NCI-H1694 (cell line): ENCODE measurements at places on chromosomes 16 and 17.

DNA sequence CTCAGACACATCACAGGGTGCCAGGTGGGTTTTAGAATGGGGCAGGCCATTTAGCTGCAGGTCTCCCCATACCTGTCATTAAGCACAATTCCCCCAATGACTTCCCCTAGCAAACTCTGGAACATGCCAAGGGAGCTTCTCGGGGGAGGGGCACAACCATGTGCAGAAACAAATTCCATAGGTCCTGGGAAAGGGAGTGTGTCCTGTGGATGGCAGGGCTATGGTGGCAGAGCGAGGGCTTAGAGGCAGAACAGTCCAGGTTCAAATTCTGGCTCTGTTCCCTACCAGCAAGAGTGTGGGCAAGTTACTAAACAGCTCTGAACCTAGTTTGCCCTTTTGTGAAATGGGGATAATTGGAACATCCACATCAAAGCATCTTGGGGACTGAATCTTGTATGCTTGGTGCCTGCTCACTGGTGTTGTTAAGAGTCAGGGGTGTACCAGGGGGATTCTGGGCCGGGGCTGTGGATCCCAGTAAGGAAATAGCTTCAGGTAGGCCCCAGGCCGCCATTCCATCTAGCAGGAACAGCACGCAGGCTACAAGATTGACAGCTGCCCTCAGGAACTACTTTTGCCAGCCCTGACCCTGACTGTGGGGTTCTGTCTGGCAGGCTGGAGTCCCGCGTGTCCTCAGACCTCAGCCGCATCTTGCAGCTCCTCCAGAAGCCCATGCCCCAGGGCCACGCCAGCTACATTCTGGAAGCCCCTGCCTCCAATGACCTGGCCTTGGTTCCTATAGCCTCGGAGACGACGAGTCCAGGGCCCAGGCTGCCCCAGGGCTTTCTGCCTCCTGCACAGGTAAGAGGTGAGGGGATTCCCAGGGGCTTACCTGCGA lies 5.6 kb upstream of the DCAF7 start:
- no peak for DNase-seq

DNA sequence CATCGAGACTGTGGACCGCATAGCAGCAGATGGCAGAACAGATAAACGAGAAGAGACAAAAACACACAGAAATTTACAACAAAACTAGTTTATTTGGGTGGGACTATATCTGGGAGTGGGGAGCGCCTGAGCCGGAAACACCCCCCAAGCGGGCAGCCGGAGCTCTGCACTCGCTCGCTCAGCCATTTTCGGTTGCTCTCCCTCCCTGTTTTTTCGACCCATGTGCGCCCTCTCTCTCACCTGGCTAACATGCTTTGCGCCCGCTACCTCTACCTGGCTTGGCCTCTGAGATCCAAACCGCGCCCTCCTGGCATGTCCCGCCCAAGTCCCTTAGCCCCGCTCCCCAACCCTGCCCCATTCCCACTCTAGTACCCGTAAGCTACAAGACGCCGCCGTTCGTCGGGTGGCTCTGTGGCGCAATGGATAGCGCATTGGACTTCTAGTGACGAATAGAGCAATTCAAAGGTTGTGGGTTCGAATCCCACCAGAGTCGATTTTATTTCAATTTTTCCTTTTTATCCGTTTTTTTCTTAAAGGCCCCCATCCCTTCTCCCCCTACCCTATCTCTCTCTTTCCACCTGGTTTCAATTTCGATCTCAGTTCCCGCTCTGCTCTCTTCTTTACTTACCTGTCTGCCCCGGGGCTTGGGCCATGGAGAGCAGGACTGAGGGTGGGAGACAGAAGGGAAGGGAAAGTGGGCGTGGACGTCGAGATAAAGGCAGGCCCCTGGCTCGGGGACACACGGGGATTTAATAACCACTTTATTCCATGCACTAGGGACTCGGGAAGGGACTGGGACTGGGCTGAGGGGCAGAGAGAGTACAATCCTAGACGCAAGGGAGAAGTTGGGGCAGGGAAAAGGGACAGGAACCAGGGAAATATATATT lies 2.4 kb upstream of the ALOXE3 start:
- DNase-seq, result peak; percentile 91

DNA sequence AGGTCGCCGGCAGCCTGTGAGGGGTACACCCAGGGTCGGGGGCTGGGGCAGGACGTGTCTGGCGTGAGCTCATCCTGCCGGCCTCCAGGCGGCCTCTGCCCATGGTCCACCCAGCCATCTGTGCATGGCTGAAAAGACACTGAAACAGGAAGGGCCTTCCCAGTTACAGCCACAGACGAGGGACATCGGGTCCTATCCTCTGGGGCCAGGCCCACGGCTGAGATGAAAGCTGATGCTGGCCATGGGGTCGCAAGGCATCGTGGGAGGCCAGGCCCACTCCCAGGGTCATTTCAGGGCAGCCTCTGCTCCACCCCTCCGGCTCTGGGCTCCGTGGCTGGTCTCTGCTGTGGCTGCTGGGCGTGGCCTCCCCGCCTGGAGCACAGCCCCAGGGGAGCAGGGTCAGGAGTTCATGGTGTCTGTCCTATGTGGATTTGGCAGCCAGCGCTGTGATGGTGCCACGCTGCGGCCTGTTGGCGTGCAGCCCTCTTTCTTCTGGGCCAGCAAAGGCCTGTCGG lies 16.6 kb upstream of the ATP6V0C start:
- no peak for DNase-seq

- no peak for DNase-seq
Measured at GRCh38 chr17:60934723-60935122, 257.1 kb downstream of the BCAS3 start.

DNA sequence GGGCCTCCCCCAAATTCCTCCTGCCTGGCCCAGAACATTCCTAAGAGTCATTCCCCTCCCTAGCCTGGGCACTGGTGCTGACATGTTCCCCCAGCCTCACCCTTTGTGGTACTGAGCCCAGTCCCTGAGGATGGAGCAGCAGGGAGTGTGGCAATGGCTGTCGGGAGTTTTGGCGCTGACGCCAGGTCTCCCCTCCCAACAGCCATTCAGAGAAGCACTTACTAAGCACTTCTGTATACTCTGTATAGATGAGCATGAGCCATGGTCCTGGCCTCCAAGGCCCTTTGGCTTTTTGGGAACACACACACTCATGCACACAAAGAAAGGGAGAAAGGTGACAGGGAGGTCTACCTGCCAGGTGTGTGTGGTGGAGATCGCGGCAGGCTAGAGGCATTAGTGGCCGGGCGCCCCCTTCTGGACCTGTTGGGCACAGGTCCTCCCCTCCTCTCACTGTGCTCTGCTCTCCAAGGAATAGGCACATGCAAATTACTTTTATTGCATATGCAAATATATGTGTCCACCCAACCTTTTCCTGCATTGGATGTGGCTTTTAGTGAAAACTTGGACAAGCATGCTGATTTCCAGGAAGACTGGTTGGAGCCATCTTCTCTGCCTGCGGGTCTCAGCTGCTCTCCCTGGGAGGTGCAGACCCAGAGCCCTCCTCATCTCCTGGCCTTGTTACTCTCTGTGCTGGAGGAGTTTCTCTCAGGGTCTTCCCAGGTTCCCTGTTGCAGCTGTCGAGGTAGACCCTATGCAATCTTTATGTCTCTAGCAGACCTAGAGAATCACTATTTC lies 17.4 kb upstream of the C17orf107 start:
- DNase-seq, result no peak

GRCh38 chr17:55693254-55694216 lies 29.1 kb downstream of the TMEM100 start:
- DNase-seq, result peak; percentile 28

DNA sequence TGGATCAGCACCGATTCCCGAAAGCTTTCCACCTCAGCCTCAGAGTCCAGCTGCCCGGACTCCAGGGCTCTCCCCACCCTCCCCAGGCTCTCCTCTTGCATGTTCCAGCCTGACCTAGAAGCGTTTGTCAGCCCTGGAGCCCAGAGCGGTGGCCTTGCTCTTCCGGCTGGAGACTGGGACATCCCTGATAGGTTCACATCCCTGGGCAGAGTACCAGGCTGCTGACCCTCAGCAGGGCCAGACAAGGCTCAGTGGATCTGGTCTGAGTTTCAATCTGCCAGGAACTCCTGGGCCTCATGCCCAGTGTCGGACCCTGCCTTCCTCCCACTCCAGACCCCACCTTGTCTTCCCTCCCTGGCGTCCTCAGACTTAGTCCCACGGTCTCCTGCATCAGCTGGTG lies 15.0 kb downstream of the CD300LG start:
- no peak for DNase-seq

GRCh38 chr16:22071331-22071910 lies 20.9 kb upstream of the VWA3A start:
- peak; percentile 42 for DNase-seq

GRCh38 chr17:6548578-6549330 lies 7.6 kb downstream of the PITPNM3 start:
- no peak for DNase-seq

DNA sequence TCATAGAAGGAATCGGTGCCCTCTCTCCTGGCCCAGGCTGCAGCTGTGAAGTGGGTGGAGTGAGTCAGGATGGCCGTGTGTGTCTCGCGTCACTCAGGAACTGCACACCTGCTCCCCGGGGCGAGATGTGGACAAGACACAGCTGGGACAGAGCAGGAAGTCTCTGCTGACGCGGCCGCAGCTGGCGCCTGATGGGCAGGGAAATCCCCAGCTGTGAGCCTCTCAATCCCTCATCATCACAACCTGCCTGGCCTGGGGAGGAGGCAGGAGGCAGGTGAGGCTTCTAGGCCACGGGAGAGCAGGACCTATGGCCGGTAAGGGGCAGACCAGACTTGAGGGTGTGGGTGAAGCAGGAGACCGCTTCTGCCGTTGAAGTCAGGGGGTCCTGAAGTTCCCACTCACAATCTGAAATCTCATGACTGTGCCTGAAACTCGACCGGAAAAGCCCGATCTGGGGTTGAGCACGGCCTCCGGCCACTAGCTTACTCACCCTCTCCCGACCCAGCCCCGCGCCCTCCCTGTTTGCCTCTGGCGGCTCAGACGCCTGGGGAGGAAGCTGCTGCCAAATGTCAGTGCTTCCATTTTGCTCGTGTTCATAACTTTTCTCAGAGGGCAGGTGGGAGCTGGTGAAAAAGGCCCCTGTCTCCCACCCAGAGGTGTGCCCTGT lies 1.1 kb upstream of the TRPV3 start:
- DNase-seq, result no peak

DNA sequence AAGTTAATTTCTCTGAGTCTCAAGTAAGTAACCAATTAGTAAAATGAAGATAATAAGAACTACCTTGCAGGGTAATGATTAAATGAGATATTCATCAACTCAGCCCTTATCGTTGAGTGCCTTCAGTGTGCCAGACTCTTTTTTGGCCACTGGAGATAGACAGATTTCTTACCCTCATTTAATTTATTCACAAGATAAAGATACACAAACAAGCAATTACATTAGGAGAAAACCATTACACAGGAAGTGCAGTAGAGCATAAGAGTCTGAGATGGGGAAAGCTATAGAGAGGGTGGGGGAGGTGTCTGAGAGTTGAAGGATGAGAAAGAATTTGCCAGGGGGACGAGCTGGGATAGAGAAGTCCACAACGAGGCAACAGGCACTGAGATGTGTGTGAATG lies 72.5 kb upstream of the BCAR1 start:
- DNase-seq, result no peak

GRCh38 chr17:78421534-78422266 lies 43.3 kb downstream of the PGS1 start:
- peak; percentile 55 for DNase-seq

DNA sequence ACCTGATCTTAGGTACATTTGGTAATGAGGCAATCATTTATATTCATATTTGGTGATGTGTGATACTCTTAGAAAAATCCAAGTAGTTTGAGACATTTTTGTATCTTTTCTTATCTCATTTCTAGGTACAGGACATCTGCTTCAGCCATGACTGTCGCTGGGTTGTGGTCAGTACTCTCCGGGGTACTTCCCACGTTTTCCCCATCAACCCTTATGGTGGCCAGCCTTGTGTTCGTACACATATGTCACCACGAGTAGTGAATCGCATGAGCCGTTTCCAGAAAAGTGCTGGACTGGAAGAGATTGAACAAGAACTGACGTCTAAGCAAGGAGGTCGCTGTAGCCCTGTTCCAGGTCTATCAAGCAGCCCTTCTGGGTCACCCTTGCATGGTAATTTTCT lies 312.2 kb downstream of the BCAS3 start:
- DNase-seq, result no peak

- DNase-seq, result no peak
Measured at GRCh38 chr17:54902611-54903010, 2.0 kb downstream of the TOM1L1 start.

- DNase-seq, result no peak
Measured at GRCh38 chr16:80317116-80317515, 223.7 kb upstream of the DYNLRB2 start.

DNA sequence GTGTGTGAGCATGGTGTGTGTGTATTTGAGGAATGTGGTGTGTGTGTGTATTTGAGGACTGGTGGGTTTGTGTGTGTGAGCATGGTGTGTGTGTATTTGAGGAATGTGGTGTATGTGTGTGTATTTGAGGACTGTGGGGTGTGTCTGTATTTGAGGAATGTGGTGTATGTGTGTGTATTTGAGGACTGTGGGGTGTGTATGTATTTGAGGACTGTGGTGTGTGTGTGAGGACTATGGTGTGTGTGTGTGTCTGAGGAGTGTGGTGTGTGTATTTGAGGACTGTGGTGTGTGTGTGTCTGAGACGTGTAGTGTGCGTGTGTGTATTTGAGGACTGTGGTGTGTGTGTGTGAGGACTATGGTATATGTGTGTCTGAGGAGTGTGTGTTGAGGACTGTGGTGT lies 18.0 kb upstream of the CACNG1 start:
- no peak for DNase-seq

- DNase-seq, result no peak
Measured at GRCh38 chr16:50596762-50597450, 48.7 kb downstream of the NKD1 start.

GRCh38 chr17:76499267-76499667 lies 2.0 kb downstream of the RHBDF2 start:
- no peak for DNase-seq

- DNase-seq, result no peak
Measured at GRCh38 chr17:71558901-71559300, 561.9 kb upstream of the SOX9 start.

- DNase-seq, result no peak
Measured at GRCh38 chr17:7419819-7420610, at the start of gene SPEM1. SPEM1 (plus strand) TSS chr17:7420324; CDS start chr17:7420385, 61 bp downstream.
